Activated naive CD4-positive, alpha-beta T cell (primary cell): ENCODE measurements at places on chromosomes 6 and 20.

- no peak for DNase-seq
Observed at GRCh38 chr6:3545156-3545555, 88.3 kb upstream of the SLC22A23 start.

DNA sequence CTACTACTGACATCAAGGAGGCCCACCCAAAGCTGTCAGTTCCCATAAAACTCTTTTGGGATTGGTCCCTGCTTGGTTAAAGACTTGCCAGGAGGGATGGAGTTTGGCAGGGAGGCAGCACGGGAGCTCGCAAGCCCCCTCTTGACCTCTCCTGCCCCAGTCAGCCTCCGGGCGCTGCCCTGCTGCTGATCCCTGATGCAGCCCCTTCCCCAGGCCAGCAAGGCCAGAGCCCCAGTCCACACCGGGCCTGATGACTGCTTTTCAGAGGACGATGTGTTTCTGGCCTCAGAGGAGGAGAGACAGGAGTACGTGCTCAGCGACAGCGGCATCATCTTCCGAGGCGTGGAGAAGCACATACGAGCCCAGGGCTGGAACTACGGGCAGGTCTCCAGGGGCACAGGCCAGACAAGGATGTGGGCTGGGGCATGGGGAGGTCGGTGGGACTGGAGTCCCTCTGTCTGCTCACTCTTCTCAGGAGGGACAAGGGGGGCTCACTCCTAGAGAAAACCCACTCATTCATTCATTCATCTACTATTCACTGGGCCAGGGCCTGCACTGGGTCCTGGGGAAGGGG, 15.6 kb downstream of the TGM6 start:
- no peak for DNase-seq

DNA sequence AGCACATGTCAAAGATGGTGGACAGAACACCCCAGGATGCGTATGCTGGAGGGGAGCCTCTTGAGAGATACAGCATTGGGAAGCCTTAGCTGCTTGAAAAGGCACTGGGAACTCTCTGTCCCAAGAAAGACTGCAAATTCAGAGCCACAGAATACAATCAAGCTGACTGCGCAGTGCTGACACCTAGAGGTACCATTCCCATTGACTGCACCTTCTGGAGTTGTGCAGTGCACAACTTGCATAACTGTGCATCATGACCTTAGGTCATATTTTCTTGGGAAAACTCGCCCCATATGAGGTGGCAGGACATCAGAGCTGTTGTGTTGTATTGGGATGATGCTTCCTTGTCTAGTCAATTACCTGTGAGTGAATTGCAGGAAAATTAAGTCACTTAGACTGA, 646.5 kb upstream of the NOX3 start:
- no peak for DNase-seq

GRCh38 chr20:49756241-49756640, 42.6 kb upstream of the B4GALT5 start:
- no peak for DNase-seq

DNA sequence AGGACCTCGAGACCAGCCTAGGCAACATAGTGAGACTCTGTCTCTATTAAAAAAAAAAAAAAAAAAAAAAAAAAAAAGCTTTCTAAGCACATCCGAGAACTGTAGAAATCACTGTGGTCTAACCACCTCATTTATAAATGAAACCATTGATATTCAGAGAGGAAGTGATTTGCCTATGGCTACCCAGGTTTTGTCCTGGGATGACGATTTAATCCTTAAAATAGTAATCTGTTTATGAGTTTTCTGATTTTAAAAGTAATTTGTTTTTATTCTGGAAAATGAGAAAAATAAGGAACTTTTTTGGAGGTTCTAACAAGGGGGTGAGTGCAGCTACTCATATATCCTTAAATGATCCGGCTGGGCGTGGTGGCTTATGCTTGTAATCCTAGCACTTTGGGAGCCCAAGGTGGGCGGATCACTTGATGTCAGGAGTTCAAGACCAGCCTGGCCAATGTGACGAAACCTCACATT, 6.5 kb upstream of the BTN3A2 start:
- no peak for DNase-seq

DNA sequence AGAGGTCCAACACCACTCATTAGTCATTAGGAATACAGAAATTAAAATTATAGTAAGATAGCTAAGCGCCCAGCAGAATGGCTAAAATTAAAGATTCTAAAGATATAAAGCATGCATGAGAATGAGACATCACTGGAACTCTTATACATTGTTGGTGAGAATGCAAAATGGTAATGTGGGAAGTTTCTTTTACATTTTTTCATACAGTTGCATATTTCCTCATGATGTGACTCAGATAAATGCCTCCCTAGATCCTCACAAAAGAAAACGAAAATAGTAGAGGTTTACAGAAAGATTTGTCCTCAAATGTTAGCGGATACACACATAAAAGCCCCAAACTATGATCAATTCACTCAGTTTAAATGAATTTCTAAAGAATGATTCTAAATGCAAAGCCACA, 633.7 kb upstream of the GJE1 start:
- DNase-seq = no peak

- no peak for DNase-seq
Observed at GRCh38 chr6:45518013-45518720, 140.4 kb upstream of the SUPT3H start.

- no peak for DNase-seq
Observed at GRCh38 chr20:54201268-54201846, 6.5 kb upstream of the PFDN4 start.

DNA sequence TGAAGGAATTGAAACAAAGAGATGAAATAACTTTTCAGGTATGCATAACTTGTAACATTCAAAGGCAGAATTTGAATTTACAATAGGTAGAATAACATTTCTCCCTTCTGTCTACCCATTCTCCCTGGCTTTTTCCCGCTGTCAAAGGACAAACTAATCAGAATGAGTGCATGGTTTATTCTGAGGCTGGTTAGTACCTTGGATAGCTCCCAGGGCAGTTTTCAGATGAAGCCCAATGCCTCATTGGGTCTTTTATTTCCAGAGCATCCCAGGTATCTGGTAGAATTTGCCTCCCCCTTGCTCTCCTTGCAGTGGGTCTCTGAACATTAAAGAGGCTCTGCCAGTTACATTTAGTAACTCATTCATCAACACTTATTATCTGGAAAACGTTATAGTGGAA, 665.5 kb downstream of the BCKDHB start:
- no peak for DNase-seq

DNA sequence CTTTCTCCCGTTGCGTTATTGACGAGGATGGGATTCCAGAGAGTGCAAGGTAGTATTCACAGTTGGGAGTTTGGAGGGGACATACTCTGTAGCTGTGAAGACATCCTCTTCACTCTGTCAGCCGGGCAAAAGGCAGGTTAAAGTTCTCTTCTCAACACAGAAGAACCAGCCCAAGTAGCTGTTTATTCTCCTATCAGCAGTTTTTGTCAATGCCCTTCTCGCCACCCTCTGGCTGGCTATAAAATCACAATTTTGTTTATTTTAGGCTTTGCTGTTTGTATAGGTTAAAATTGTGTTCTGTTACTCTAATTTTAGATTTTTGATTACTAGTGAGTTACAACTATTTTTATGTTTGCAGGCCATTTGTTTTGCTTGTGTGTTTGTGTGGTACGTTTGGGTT, 37.9 kb upstream of the MAS1 start:
- no peak for DNase-seq

DNA sequence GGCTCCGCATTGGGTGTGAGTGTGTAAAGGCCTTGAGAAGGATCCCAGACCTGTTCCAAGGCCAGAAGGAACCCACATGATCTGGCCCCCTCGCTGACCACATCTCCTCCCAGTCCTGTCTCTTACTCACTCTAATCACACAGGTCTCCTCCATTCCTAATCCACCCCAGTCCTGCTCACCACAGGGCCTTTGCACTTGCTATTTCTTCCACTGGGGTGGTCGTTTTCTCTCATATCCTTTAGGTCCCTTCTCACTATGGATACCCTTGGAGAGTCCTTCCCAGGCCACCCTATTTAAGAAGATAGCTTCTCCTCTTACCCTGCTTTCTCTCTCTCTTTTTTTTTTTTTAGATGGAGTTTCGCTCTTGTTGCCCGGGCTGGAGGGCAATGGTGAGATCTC, 65.7 kb downstream of the CD40 start:
- no peak for DNase-seq

GRCh38 chr20:62381202-62381797, 5.6 kb upstream of the RPS21 start:
- DNase-seq = no peak
